ENCODE measurements at places on chromosomes 1 and 21.

- DNase-seq, result no peak
These were observed 194.3 kb downstream of the KCTD3 start for GRCh38 chr1:215761446-215761845.

DNA sequence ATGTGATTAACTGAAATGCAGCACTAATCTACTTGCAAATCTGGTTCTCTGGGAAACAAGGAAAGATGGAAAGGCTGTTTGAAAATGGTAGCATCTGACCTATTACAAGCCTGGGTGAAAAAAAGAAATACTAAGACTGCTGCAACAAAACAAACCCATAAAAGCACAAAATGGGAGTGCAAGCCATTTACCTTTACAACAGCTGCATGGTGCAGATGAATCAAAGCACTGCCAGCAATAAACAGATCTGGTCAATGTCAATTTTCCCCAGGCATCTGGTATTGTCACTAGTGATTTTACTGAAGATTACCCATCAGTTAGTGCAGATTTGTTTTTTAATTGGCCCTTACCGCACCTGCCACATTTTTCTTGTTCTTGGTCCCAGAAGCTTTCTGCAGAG, 1341.7 kb downstream of the PLA2G4A start:
- no peak for DNase-seq

GRCh38 chr1:12556368-12556930, 61.6 kb downstream of the DHRS3 start:
- no peak for DNase-seq

DNA sequence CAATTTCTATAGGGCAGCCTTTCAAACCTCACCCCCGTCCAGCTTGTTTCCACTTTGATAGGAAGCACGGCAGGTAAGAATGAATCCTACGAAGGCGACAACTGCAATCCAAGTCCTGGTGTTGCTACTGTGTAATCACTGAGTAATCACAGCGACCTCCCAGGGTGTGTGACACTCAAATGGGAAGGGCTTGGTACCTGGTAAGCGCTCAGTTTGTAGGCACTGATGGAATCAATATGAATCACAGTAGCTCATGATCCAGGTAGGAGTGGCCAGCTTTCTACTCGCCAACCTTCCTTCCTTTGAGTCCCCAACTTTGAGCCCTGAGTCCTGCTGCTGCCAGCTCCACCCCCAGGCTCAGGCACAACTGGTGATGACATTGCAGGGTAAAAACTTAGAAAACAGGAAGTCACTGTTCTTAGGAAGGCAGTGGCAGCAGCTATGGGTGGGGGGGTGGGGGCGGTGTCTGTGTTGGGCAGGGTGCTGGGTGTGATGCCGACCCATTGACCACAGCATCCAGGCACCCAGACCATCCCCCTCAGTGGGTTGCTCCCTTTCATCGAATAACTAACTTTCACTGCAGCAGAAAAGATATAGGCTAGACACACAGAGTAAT, 70.7 kb downstream of the CD247 start:
- DNase-seq, result peak; percentile 76

DNA sequence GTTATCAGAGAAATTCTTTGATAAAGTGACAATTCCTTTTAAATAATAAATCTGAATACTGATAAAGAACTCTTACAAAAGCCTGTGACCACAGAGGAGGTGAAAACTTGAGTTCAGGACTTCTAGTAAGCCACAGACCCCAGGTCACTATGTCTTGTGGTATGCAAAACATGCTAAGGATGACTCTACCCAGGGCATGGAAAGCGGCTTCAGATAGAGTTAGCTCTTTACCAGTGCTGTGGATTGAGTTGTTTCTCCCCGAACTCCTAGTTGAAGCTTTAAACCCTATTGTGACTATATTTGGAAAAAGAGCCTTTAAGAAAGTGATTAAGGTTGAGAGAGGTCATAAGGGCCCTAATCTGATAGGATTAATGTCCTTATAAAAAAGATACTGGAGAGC, 42.3 kb downstream of the HLX start:
- DNase-seq, result no peak

- peak; percentile 33 for DNase-seq
These were observed 23.3 kb downstream of the CYP2J2 start for GRCh38 chr1:59903141-59903754.

GRCh38 chr1:23366598-23366997, 3.0 kb downstream of the ZNF436 start:
- DNase-seq, result no peak

DNA sequence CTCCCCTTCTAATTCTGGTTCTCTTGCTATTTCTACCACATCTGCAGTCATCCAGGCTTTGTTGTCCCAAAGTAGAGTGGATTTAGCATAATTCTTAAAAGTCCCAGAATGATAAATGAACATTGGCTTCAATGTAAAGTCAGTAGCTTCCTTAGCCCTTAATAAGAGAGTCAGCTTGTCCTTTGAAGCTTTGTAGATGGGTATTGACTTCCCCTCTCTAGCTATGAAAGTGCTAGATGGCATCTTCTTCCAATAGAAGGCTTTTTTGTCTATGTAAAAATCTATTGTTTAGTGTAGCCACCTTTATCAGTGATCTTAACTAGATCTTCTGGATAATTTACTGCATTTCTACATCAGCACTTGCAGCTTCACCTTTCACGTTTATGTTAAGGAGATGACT, 181.4 kb upstream of the B3GALT2 start:
- no peak for DNase-seq

- no peak for DNase-seq
These were observed 9.5 kb downstream of the ATP1B1 start for GRCh38 chr1:169115891-169116585.

GRCh38 chr1:223772771-223773160, 60.4 kb downstream of the CAPN2 start:
- DNase-seq, result no peak

DNA sequence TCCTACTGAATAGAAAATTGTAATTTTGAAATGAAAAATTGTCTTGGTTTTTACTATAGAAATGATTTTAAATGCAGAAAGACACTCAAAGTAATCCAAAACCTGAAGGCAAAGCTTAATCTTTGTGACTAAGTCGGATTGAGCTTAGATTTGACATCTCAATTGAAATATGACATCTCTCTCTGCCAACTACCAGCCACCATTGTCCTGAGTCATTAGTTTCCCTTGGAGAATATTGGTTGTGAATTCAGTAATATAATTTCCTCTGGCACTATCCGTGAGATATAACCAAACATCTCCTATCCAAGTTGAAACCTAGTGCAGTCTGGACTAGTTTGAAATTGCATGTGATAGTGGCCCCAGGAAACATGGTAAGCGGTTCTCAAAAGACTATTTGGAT, 37.1 kb downstream of the PLA2G4A start:
- no peak for DNase-seq

DNA sequence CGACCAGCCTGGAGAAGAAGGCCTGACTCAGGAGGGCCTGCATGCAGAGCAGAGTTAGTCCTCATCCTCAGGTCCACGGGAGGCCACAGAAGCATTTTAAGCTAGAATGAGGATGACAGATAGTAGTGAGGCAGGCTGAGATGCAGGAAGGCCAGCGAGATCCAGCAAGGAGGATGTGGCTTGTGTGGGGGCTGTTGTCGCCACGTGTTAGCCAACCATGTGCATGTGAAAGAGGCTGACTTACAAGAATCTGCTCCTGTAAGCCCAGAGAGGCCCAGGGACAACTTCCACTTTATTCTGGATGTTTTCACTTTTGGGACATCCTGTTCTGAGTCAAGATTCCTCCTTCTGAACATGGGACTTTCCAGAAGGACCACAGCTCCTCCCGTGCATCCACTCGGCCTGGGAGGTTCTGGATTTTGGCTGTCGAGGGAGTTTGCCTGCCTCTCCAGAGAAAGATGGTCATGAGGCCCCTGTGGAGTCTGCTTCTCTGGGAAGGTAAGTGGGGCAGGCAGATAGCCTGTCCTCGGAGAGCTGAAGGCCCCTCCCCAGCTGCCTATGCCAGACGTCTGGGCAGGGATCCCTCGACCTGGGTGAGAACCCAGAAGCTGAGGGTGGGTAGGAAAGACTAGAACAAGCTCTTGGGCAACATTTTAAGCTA, at the start of gene SLAMF8:
Gene SLAMF8 (plus strand): TSS at position 433 of the 661 bp plus-strand sequence. CDS start 26 bp downstream, at position 459.
- peak; percentile 32 for DNase-seq

DNA sequence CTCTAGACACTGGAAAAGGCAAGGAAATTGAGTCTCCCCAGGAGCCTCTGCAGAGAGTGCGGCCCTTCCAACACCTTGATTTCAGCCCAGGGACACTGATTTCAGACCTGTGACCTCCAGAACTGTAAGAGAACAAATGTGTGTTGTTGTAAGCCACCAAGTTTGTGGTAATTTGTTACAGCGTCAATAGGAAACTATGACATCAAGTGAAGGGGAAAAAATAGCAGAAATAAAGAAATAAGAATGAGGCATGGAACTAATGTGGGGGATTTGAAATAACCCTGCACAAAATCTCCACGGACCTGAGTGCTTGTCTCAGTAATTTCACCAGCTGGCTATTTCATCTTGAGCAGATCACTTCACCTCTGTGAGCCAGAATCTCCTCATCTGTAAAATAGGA, 227.8 kb upstream of the JUN start:
- DNase-seq, result no peak

GRCh38 chr1:15678578-15678977, 5.5 kb upstream of the PLEKHM2 start:
- DNase-seq, result peak; percentile 26

DNA sequence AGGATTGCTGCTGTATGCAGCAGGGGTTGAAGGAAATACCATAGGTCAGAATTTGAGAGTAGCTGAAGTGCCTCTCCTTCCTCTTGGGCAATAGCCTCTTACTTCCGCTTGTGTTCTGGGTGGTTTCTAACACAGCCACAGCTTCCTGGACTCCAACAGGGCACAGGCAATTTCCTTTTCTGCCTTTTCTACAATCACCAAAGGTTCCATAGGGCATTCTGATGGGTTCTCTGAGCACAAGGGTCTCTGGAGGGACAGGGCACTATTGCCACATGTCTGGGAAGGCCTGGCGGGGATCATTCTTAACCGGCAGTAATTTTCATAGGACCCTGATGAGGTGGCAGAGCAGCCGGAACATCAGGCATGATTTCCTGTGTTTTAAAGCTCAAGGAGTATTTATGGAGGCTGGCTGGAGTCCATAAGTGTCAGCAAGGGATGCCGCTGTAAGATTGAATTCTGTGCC, 5.5 kb upstream of the AGTRAP start:
- DNase-seq, result peak; percentile 97

- no peak for DNase-seq
These were observed 921 bp upstream of the ASCL5 start for GRCh38 chr1:201127755-201128455.

DNA sequence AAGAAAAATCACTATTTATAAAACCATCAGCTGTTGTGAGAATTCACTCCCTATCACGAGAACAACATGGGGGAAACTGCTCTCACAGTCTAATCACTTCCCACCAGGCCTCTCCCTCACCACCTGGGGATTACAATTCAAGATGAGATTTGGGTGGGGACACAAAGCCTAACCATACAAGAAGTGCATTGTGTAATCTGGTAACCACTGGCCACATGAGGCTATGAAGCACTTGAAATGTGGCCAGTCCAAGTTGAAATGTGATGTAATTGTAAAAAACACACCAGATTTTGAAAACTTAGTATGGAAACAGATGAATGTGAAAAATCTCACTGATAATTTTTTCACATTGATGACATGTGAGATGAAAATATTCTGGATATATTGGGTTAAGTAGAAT, 293.8 kb downstream of the TTLL7 start:
- no peak for DNase-seq

- peak; percentile 39 for DNase-seq
These were observed 26.5 kb upstream of the SAMD11 start for GRCh38 chr1:897226-897625.

DNA sequence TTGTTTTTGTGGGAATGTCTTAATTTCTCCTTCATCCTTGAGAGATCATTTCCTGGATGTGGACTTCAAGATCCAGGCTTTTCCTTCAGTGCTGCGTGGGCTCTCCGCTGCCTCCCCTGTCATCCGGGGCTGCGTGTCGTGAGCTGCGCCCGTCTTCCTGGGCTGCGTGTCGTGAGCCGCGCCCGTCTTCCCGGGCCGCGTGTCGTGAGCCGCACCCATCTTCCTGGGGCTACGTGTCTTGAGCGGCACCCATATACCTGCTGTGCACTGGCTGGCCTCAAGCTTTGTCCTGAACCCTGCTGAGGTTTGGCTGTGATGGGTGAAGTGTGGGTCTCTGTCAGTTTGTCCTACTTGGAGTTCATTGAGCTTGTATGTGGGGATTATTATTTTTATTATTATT, 55.1 kb downstream of the PCNT start:
- no peak for DNase-seq

GRCh38 chr21:42737951-42738590, 84.7 kb downstream of the PDE9A start:
- peak; percentile 50 for DNase-seq

DNA sequence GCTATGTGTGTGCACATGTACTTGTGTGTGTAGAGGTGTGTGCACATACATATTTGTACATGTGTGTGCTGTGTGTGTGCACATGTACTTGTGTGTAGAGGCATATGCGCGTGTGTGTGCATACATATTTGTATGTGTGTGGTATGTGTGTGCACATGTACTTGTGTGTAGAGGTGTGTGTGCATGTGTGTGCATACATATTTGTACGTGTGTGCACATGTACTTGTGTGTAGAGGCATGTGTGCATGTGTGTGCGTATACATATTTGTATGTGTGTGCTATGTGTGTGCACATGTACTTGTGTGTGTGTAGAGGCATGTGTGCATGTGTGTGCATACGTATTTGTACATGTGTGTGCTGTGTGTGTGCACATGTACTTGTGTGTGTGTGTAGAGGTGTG, 291.9 kb downstream of the AJAP1 start:
- no peak for DNase-seq

DNA sequence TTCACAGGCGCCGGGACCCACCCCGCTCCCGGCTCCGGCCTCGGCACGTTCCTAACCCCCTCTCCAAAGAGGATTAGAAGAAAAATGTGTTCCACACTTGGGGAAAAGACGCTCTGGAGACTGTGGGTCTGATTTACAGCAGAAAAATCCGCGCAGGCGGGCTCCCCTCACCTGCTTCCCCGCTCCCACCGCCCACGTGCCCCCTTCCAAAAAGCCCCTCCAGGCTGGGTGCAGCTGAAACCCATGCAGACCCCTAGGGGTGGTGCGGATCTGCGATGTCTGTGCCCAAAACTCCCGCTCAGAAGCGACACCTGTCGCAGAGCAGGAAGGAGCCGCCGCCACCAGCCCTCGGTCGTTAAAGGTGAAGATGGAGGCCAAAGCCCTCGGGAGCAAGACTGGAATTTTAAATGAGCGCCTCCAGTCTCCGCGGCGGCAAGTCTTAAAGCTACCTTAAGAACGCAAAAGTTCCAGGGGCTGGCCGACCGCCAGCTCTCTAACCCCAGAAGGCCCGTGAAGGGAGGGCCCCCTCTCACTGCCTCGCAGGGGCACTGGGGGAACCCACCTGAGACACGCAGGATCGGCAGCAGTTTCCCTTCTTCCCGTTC, 688 bp upstream of the CHD5 start:
- no peak for DNase-seq
